ENCODE measurements at places on chromosomes 2 and 18. TPM values are rescaled to one million over a fixed set of nuclear protein-coding genes. Genes with fewer than 3 reads are reported as not detected.

The MYOM1 gene
- polyA plus RNA-seq: 3.3 TPM

The ZNF521 gene
- 3.7 TPM for polyA plus RNA-seq

The SLC9A4 gene
- polyA plus RNA-seq: 0.66 TPM

The ALMS1 gene
- 8.4 TPM for polyA plus RNA-seq

The C2orf74 gene
- polyA plus RNA-seq: 51.6 TPM

The RANBP2 gene
- 18.9 TPM for polyA plus RNA-seq

The CCBE1 gene
- 0.62 TPM for polyA plus RNA-seq

The EMILIN2 gene
- 27.2 TPM for polyA plus RNA-seq

The DAW1 gene
- 0.34 TPM for polyA plus RNA-seq

The ABHD1 gene
- polyA plus RNA-seq: 0.27 TPM

The SP140 gene
- 10.5 TPM for polyA plus RNA-seq

The LIMS2 gene
- polyA plus RNA-seq: 45.1 TPM

The RDH14 gene
- 31.8 TPM for polyA plus RNA-seq

The TPO gene
- polyA plus RNA-seq: 2.0 TPM

The ABI2 gene
- 19.5 TPM for polyA plus RNA-seq

The NOSTRIN gene
- polyA plus RNA-seq: 8.1 TPM

The ADI1 gene
- 50.0 TPM for polyA plus RNA-seq

The BIN1 gene
- polyA plus RNA-seq: 37.9 TPM

The CHRNG gene
- 0.48 TPM for polyA plus RNA-seq

The MITD1 gene
- 96.8 TPM for polyA plus RNA-seq

The DSG2 gene
- polyA plus RNA-seq: 25.7 TPM

The RIT2 gene
- polyA plus RNA-seq: 0.16 TPM

The PROC gene
- polyA plus RNA-seq: 2.5 TPM

The GPR75 gene
- 0.50 TPM for polyA plus RNA-seq

The SYT4 gene
- 0.75 TPM for polyA plus RNA-seq

The CNGA3 gene
- polyA plus RNA-seq: 0.05 TPM

The SRD5A2 gene
- 0.07 TPM for polyA plus RNA-seq

The HS1BP3 gene
- 17.4 TPM for polyA plus RNA-seq

The DYNAP gene
- polyA plus RNA-seq: 0.14 TPM

The LRRTM1 gene
- 0.05 TPM for polyA plus RNA-seq

The TOGARAM2 gene
- 3.3 TPM for polyA plus RNA-seq

The MC2R gene
- 0.18 TPM for polyA plus RNA-seq

The THADA gene
- 20.6 TPM for polyA plus RNA-seq

The TUBB6 gene
- 46.6 TPM for polyA plus RNA-seq

The UNC80 gene
- 0.62 TPM for polyA plus RNA-seq

The SETBP1 gene
- polyA plus RNA-seq: 3.3 TPM

The CDC42EP3 gene
- 19.1 TPM for polyA plus RNA-seq

The LPIN1 gene
- polyA plus RNA-seq: 46.6 TPM

The DTNA gene
- 2.9 TPM for polyA plus RNA-seq

The SLC19A3 gene
- polyA plus RNA-seq: 0.78 TPM

The TRIM54 gene
- polyA plus RNA-seq: 0.52 TPM

The ARHGAP15 gene
- 55.8 TPM for polyA plus RNA-seq

The RTP5 gene
- polyA plus RNA-seq: 3.7 TPM

The AMER3 gene
- polyA plus RNA-seq: 0.02 TPM

The ACTG2 gene
- 45.1 TPM for polyA plus RNA-seq

The TMEM163 gene
- 5.0 TPM for polyA plus RNA-seq
